Testis (tissue), 5 donors: ENCODE measurements at places on chromosomes 12 and 14. TPM values are rescaled to one million over a fixed set of nuclear protein-coding genes. Genes with fewer than 3 reads are reported as not detected.

The KRT85 gene
- polyA plus RNA-seq, result 1.5 TPM

The IFNG-AS1 gene
- not detected for polyA plus RNA-seq

The OR10G2 gene
- not detected for polyA plus RNA-seq

The CLEC4D gene
- not detected for polyA plus RNA-seq

The PLCZ1 gene
- polyA plus RNA-seq, result 62.8 TPM

The CLEC4C gene
- 1.9 TPM for polyA plus RNA-seq

The CIDEB gene
- 7.0 TPM for polyA plus RNA-seq

The GYS2 gene
- not detected for polyA plus RNA-seq
